ENCODE measurements at places on chromosomes 12 and 14.

DNA sequence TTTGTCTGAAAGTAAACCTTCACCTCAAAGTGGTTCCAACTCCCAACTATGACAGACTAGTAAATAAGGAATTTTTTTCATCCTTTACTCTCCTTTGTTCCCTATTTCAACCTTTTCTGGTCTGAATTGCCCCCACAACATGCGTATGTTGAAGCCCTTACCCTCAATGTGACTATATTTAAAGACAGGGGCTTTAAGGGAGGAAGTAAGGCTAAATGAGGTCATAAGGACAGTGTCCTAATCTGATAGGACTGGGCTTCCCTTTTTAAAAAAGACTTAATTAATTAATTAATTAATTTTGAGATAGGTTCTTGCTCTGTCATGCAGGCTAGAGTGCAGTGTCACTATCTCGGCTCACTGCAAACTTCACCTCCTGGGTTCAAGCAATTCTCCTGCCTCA, 86.3 kb downstream of the VCPKMT start:
- DNase-seq = no peak

- no peak for DNase-seq
Measured at GRCh38 chr12:53907103-53907502, 31.5 kb upstream of the HOXC13 start.

DNA sequence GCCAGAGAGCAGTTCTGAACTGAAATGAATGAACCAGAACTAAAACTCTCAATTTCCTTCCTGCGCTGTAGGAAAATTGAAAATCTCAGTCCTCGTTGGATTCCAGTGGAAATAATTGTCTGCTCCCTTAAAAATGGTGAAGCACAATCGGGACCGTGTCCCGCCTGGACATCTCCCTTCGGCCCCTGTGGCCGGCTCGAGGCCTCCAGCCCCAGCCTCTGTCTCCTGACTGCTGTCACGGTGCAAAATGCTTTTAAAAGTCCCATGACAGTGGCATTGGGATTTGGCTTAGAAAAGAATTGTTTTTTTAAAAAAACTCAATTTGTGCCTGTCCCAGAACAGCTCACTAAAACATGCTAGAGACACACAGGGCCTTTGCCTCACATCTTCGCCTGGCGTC, 142.5 kb downstream of the ZNF664 start:
- no peak for DNase-seq

- DNase-seq = no peak
Measured at GRCh38 chr12:103964805-103965204, 867 bp upstream of the TDG start.

DNA sequence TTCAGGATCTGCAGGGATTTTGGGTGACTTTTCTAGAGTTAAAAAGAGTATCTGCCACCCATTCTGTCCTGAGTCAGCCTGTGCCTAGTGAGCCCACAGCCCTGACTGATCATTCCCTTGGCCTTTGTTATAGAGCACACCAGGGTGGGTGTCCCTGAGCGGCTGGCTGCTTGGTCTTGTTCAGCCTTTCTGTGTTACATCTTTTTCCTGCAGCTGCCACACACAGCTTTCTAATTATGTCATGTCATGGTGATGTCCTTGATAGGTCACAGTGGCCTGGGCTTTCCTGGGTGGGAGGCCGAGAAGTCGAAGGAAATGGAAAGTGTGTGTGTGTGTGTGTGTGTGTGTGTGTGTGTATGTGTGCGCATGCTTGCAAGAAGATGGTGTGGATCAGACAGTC, 293.2 kb upstream of the CRY1 start:
- no peak for DNase-seq

- DNase-seq = no peak
Measured at GRCh38 chr14:95533391-95533821, 1.4 kb upstream of the GLRX5 start.

DNA sequence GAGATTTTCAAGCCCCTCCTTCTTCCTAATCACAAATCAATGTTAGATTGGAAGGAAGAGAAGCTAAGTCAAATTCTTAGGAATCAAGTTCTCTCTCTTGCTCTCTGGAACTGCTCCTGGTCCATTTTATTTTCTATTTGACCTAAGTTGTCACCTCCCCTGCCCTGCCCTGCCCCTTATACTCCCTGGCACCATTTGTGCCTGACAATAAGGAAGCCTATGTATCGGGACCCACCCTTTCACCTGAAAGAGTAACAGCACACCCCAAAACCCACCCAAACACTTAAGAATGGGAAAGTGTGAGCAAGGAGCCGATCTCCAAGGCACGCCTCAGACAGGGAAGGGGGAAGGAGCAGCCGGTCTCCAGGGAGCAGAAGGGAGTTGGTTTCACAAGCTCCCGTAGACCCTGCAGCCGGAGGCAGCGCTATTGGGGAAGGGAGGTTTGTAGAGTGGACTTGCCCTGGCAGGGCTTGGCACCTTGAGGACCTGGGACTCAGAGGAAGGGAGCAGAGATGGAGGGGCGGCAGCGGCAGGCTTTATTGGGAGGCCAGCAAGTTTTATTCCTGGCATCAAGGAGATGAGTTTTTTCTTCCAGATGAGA, 1.6 kb downstream of the LRRC74A start:
- DNase-seq = no peak

DNA sequence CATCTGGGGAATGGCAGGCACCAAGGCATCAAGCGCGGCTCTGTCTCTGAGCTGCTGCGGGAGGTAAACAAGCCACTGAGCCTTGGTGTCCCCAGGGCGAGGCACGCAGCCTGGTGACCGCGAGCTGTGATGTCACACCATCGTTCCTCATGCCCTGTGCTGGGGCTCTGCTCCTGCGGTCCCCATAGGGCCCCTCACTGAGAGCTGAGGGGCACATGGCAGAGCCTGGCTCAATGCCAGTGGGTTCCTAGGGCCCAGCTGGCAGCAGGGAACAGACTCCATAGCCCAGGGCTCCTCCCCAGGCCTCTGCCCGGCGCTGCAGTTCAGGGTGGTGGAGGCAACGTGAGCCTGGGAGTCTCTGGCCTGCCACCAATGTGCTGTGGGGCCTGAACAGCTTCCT, 22.6 kb downstream of the CHGA start:
- DNase-seq = no peak

DNA sequence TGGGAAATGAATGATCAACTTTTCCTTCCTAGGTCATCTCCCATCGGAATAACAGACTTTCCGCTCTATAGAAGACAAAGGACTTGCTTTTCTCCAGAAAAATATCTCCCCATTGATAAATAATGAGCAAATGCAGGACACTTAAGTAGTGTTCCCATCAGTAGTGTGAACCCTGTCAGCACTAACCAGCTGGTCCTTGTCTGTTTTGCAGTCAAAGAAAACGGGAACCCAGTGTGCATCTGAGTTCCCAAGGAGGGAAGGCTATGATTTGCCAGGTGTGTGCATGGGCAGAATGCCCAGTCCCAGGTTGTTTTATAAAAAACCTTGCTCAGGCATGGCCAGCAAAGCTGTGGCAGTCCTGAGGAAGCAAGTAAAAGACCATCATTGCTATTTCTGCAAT, 256.5 kb upstream of the HMGA2 start:
- no peak for DNase-seq

All from T-helper 22 cell (primary cell).